ENCODE measurements at places on chromosomes 2 and 18.

DNA sequence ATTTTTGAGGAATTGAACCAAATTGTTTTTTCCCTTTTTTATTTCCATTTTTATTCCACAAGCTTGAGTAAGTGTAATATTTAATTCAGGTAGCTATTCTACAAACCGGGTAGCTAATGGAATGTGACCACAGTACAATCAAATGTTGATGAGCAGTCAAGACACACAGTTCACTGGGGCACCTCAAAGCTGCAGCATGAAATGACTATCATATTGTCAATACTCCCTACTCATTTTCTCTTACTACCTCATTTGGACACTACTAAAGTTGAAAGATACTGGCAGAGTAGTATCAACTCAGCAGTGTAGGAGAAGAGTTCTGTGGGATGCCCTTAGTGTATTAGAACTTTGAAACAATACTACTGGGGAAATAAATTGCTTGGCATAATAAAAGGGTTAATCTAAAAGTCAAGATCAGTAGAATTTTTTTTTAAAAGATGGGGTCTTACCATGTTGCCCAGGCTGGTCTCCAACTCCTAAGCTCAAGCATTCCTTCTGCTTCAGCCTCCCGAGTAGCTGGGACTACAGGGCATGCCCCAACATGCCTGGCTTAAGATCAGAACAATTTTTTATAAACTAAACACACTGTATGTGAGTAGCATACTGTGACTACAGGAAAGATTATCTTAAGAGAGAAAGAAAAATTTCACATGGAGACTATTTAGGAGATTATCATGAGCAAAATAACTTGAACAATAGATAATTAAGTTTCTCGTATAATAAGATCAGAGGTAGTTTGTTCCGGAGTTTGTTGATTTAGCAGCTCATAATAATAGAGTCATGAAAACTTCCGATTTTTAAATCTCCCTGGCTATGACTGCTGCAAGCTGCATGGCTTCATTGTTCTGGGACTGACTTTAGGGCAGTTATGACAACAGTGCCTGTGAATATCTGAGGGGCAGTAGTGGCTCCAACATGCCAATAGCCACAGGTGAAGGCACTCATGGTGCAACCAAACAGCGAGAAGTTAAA lies 43.7 kb downstream of the MYO3B start:
- DNase-seq = peak; percentile 10

GRCh38 chr2:28234807-28235206 lies 157.9 kb upstream of the FOSL2 start:
- DNase-seq = no peak

- DNase-seq = no peak
Observed at GRCh38 chr18:45448871-45449270, 166.4 kb upstream of the SLC14A2 start.

DNA sequence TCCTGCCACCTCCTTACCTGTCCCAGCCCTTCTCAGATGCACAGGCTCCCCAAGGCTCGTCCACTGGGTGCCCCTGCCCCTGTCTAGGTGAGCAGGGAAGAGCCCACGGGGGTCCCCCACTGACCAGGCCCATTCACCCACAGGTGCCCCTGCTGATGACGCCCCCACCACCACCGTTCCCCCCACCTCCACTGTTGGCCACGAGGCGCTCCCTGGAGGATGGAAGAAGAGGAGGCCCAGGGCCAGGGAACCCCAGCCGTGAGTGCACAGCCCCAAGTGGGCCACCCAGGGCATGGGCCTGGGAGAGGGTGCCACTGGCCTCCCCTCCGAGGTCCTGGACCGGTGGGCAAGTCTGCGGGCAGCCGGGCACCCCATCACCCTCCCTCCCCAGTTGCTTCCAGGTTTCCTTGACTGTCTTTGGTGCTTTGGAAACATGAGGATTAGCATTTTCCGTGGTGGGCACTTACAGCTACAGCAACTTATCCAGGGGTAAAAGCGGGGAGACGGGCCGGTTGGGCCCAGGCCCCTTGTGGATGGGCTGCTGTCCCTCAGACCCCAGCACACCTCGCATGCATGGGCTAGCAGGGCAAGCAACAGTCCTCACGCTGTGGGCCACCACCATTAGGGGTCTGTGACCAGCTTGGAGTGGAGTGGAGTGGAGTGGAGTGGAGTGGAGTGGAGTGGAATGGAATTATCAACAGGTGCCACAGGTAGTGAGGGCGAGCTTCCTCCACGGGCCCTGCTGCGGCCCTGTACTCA lies 13.2 kb upstream of the KLHL30 start:
- DNase-seq = no peak

DNA sequence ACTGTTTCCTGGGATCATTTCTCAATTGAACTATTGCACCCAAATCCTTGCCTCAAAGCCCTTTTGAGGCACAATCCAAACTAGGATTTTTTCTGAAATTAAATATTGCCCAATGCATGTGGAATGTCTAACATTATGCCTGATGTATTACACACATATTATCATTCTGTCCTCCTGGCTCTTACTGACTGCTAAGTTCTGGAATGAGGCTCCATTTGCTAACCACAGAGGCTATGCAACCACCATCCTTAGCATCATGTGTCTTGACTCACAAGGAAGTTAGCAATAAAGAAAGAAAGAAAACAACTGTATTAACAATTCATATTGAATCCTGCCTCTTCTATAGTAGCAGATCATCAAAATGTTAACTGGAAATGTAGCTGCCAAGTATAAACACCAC lies 1142.7 kb downstream of the CNTNAP5 start:
- no peak for DNase-seq

DNA sequence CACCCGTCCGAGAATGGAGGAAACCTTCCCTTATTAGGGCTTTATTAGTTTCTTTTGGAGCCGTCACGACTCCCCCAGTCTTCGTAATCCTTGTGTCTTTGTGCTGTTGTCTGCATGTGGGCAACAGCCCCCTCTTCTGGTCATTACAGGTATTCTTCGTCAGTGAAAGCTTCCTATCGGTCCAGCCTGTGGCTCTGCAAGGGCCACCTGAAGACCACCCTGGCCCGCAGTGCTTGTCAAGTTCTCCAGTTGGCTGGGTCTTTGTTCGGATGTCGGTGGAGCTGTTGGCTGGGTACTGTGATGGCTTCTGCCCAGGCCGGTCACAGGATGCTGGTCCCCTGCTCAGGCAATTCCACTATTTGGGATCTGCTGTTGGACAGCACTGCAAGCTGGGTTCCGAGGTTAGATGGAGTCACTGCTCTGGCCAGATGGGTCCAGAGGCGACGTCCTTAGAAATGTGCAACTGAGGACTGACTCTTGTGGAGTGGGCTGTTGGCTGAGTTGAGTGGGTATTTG lies 19.2 kb downstream of the E2F6 start:
- DNase-seq = peak; percentile 59

DNA sequence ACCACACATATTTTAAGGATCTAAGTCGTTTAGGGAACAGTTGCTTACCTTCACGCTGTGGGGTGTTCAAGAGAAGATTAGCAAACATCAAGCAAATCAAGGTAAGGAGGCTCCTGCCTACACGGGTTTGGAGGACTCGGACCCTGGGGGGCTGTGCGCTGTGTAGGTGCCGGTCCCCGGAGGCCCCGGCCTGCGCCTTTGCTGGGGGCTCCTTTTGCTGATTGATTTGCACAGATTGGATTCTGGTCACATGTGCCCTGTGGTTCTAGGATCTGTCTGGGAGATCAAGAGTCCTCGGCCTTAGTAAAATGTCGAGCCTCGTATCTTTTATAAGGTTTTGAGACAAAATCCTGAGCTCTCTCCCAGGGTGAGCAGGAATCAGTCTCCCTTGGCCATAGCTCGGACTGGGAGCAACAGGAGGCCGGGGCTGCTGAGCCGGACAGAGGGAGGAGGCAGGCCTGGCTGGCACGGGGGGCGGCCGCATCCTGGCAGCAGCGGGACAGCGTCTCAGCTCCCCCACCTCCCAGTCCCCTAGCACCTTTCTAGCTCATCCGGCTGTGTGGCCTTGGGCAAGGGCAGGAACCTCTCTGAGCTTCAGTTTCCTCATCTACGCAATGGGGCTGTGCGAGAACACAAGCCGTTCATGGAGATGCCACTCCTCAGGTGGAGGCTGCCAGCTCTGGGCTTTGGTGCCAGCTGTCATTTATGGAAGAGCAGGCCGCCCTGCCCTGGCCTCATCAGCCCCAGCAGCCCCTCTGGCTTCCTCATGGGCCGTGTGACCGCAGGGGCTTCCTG lies 147.2 kb downstream of the MBP start:
- DNase-seq = no peak

DNA sequence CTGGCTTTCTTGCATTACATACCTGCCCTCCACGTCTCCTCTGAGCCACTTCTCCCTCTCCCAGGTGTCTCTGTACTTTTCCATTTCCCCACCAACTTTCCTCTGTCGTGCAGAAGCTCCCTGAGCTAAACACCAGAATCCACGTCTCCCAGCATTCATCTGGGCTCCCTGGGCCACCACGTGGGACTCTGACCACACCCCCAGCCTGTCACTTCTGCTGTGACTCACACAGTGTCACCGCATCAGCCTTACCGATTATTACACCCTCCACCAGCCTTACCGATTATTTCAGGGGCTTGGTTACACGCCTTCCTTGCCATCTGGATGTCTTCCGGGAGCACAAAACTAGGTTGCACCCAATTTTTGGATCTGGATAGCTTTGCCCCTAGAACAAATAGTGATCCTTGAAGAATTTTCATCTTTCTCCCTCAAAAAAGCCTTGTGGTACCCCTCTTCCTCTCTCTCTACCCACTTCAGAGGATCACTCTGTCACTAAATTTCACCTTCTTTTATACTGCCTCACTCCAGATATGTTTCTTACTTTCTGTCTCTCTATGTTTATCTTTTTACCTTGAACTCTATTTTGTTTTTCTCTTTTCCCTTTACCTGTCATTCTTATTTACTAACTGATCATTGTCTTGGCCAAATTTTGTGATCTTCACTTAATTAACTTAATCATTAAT lies 136.9 kb upstream of the CAB39 start:
- no peak for DNase-seq

DNA sequence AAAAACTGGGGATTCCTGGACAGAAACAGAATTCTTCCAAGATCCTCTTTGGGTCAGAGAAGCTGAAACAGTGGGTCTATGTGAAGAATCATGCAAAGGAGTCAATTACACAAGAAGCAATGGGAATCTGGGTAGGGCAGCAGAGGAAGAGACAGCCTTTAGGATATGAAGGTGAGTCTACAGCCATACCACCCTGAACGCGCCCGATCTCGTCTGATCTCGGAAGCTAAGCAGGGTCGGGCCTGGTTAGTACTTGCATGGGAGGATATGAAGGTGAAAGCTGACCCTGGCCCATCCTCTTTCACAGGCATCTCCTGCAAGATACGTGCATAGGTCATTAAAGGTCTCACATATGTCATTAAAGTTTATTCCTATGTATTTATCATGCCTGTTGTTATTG lies 1080.9 kb upstream of the FANCL start:
- no peak for DNase-seq

GRCh38 chr2:207112383-207112782 lies 53.4 kb downstream of the KLF7 start:
- no peak for DNase-seq

DNA sequence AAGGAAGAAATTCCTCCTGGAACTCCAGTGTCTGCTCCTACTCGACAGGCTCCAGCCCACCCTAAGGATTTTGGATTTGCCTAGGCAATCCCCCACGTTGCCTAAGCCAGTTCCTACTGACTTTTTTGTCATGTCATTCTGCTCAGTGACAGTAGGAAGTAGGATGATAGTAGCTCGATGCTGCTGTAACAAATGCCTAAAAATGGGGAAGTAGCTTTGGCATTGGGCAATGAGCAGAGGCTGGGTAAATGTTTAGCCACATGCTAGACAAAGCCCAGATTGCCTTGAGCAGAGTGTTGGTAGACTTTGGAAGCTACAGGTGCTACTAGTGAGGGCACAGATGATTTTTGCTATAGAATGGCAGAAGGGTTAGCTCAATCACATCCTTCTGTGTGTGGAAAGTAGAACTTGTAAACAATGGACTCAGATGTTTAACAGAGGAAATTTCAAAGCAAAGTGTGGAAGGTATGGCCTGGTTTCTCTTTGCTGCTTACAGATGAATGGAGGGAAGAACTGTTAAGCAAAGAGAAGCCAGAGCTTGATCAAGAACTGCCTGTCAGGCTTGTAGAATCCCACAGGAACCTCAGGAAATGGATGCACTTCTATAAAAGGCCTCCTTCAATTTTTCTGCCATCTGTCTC lies 154.8 kb downstream of the RNF144A start:
- no peak for DNase-seq

DNA sequence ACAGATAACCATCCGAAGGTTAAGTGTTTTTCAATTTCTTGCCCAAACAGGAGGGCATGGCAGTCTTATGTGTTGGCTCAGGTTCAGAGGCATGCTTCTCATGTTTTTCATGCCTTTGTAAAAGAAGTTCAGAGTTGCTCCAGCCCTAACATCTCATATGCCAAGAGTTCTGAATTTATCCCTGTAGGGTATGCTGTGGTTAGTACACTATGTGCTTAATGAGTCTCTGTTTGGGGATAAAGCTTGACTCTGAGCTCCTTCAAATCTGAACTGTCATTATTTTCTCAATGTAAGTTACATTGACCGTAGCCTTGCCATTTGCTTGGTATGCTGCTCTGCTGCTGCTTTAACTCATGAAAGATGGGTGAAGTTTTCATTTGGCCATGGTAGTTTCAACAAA lies 67.9 kb upstream of the PNPT1 start:
- DNase-seq = no peak

GRCh38 chr2:124035001-124035400 lies 9.9 kb downstream of the CNTNAP5 start:
- DNase-seq = no peak

GRCh38 chr2:101806701-101807100 lies 109.2 kb downstream of the MAP4K4 start:
- no peak for DNase-seq

DNA sequence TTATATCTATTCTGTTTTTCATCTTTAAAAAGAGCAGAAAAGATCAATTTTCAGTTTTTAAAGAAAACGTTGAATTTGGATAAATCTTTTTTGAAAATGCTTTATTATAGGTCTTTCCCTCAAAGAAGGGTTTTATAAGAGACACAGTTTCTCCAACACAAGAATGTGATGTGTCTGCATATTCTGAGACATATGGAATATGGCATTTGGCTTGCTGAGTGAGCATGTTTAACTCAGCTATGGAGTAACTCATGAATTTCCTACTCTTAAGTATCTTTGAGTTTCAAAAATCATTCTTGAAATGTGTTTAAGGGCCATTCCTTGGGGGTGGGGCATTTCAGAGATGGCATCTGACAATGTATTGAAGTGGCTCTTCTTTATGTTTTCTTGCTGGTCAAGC lies 191.5 kb downstream of the CCDC85A start:
- no peak for DNase-seq

GRCh38 chr2:33134086-33134771 lies 187.5 kb downstream of the LTBP1 start:
- peak; percentile 76 for DNase-seq

DNA sequence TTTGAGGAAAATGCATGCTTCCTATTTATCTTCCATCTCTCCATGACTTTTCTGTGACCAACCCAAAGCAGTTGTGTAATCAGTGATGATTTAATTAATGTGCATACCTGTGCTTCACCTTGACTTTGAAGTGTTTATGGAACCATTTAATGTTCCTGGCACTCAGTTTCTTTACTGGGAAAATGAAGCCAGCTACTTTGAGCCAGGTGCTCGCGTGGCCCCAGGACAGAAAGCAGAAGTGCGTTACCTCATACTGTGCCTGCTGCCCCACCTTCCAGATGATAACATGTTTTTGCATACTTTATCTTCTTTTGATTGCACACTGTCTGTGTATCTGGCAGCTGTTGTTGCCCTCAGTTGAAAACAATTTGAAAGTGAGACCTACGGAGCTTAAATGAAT lies 61.3 kb downstream of the PMAIP1 start:
- no peak for DNase-seq

GRCh38 chr2:181042706-181043105 lies 62.3 kb downstream of the UBE2E3 start:
- DNase-seq = no peak

GRCh38 chr2:157180359-157180758 lies 77.1 kb upstream of the GALNT5 start:
- DNase-seq = no peak

- no peak for DNase-seq
Observed at GRCh38 chr2:191222507-191222906, 22.7 kb upstream of the MYO1B start.
